NCI-H510A (cell line): ENCODE measurements at places on chromosomes 7 and 10.

DNA sequence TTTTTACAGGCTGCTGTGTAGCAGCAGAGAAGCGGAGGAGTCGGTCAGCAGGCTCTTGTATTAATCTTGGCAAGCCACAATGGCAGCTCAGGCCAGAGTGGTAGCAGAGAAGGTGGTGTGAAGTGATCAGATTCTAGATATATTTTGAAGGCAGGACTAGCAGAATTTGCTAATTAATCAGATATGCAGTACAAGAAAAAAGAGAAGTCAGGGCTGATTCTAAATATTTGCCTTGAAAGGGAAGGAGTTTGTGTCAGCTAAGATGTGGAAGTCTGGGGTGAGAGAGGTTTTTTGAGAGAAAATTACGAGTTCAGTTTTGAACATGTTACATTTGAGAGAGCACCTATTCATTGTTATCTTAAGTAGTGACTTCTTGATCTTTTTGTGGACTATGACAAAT lies 176.3 kb downstream of the WNT2 start:
- no peak for DNase-seq

DNA sequence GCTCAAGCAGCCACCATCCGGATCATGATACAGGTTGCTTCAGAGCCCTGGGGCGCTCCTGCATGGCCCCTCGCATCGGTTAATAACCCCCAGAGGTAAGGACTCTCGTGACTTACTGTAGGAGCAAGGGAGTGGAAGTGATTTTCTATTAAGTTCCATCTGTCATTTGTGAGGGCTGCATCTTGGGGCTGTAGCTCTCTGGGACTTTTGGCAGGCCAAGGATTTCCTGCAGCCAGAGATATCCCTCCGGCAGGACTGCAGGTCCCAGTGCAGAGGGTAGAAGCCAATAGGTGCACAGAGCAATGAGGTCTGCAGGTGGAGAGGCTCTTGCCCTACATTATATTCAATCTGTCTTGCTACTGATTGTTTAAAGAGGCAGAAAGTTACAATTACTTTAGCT lies 356.8 kb upstream of the ADARB2 start:
- DNase-seq: no peak

DNA sequence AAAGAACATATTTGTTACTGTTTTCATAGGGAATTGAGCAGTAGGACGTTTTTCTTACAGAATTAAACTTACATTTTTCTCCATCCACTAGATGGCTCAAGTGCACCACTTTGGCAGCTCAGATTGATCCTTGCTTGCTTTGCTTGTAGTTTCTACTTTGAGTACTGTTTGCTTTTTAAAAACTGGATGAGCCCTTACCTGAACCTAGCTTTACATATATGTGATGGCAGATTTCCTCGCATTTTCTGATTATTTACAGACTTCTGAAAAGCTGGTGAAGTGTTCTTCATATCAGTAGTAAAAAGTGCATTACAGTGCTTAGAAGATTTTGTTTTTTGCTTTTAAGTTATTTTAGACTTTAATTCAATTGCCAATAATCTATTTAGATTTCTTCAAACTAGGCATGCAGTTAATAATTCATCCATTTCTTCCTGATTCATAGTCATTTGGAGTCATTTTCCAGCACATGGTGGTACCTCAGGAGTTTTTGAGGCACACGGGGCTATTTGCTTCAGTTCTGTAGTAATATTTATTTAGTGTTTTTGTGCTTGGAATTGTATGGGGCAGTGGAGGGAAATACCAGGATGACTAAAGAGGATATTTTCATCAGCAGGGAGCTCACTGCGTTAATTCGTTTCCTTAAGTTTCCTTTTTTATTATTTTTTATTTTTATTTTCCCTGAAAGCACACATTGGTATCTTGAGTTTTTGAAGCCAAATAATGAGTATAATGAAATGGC lies 57.3 kb downstream of the MAPK8 start:
- DNase-seq: peak; percentile 17

GRCh38 chr10:90712529-90712928 lies 145.3 kb downstream of the HTR7 start:
- DNase-seq: no peak

DNA sequence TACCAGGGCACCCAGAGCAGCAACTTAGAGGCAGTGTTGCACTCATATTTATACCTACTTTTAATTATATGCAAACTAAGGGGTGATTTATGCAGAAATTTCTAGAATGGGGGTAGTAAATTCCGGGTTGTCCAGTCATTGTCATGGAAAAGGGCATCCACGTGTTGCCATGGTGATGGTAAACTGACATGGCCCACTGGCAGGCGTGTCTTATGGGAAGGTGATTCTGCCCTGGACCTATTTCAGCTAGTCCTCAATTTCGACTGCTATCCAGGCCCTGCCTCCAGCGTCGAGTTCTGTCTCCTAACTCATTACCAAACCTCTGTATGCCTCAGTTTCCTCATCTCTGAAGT lies 12.8 kb downstream of the SNX8 start:
- DNase-seq: no peak

GRCh38 chr7:50479743-50480517 lies 29.8 kb upstream of the FIGNL1 start:
- no peak for DNase-seq

GRCh38 chr10:69962746-69963135 lies 89.9 kb upstream of the MACROH2A2 start:
- no peak for DNase-seq

DNA sequence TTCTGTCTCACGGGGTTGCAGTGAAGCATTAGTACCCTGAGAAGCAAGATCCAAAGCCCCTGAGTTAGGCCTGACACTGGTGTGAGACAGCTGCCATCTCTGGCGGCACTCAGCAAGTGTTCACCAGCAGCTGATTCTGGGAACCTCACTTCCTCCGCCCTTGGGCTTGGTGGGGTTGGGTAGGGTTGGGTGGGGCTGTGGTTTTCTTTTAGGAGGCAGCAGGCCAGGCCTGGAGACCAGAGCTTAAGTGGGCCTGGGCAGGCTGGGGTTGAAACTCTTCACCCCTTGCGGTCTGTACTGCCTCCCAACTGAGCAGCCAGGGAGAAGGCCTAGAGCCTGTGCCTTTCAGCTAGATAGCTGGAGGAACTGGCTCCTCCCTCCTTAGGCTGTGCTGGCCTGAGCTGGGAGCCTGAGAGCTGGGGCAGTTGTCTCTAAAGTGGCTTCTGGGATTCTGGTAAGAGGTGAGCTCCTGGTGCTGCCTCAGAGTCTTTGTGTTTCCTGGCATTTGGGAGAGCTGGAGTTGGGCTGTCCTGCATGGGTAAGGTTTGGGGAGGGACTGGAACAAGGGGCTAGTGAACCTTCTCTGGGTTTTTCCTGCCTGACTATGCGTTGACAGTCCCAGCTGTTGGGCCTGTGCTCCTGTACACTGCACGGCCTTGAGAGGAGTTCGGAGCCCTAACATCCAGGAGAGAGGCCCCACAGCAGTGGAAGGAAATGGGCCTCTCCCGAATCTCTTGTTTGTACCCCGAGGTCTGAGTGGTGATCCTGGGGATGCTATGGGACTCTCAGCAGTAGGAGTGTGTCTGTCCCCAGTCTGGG lies 5.1 kb downstream of the TSPAN14 start:
- DNase-seq: peak; percentile 68

DNA sequence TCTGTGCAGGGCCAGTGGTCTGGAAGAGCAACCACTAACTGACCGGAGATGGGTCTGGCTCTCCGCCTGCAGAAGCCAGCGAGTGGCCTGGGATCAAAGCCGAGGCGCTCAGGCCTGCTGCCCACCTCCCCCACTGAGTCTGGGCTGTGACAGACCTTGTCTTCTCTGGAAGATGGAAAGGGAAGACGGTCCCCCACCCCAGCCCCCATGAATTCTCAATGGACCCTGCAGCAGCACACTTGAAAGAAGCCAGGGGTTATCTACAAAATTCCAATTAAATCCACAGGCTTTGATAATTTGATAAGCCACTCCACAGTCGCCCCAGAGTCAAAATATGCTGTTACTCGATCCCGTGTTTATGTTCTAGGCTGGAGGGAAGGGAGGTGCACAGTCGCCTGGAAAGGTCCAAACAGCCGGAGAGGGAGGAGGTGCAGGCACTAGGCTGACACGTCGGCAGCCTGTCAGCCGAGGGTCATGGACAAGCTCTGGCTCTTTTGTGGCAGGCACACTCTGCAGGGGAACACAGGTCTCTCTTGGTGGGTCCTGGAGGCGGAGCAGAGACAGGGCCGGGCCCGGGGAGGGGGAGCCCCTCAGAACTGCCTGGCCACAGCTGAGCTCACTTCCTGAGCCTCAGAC lies 134.9 kb downstream of the SH3PXD2A start:
- no peak for DNase-seq

- DNase-seq: no peak
These were observed 64.3 kb downstream of the MGMT start for GRCh38 chr10:129531195-129531968.

DNA sequence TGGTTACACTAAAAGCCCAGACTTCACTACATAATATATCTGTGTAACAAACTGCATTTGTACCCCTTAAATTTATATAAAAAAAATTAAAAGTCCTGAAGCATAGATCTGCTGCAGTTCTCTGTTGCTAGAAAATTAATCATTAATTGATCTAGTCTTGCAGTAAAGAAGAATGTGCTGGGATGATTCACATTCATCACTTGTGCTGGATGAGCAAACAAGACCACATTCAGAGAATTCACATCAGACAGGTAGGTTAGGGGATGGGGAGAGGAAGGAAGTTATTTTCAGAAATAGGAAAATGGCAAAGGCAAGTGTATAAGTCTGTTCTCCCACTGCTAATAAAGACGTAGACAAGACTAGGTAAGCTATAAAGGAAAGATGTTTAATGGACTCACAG lies 1019.0 kb downstream of the KCNMA1 start:
- DNase-seq: no peak

DNA sequence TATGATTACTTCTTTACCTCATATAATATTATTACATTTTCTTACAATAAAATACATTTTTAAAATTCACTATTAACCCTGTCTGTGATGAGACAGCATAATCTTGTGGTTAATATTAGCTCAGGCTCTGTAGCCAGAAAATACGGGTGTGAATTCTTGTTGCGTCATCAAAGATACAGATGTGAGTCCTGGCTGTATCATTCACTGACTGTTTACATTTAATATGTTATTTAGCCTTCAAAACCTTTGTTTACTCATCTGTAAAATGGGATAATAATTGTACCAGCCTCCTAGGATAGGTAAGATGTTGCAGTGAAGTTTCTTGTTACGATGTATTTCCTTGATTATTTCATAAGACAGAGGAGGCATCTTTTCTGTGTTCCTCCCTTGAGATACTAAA lies 184.7 kb upstream of the PRPS1L1 start:
- no peak for DNase-seq

DNA sequence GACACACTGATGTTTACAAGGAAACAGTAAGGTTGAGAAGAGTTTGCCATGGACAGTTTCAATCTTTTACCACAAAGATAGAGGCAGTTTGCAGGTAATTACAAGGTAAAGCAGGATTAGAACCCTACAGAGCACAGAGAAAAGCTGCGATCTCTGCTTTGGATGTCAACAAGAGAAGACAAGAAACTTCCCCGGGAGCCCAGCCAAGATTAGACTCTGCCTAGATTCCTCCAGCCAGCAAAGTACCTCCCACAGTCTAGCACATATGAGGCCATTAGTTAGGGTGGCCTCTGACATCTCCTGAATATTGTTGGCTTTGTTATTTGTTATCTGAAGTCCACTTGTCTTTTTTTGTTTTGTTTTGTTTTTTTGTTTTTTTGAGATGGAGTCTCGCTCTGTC lies 178.1 kb downstream of the CALN1 start:
- DNase-seq: no peak

DNA sequence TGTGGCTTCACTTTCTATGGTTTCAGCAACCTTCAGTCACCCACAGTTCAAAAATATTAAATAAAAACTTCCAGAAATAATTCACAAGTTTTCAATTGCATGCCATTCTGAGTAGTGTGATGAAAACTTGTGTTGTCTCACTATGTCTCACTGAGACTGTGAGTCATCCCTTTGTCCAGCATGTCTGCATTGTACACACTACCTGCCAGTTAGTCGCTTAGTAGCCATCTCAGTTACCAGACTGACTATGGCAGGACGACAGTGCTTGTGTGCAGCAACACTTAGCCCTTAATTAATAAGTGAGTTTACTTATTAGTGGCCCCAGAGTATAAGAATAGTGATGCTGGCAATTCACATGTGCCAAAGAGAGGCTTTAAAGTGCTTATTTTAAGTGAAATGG lies 22.5 kb downstream of the CCDC186 start:
- no peak for DNase-seq

GRCh38 chr10:85548034-85548433 lies 818.6 kb downstream of the GRID1 start:
- peak; percentile 48 for DNase-seq

GRCh38 chr7:44621034-44621749 lies 14.8 kb downstream of the OGDH start:
- no peak for DNase-seq

- no peak for DNase-seq
These were observed 22.7 kb upstream of the EMX2 start for GRCh38 chr10:117519879-117520278.

DNA sequence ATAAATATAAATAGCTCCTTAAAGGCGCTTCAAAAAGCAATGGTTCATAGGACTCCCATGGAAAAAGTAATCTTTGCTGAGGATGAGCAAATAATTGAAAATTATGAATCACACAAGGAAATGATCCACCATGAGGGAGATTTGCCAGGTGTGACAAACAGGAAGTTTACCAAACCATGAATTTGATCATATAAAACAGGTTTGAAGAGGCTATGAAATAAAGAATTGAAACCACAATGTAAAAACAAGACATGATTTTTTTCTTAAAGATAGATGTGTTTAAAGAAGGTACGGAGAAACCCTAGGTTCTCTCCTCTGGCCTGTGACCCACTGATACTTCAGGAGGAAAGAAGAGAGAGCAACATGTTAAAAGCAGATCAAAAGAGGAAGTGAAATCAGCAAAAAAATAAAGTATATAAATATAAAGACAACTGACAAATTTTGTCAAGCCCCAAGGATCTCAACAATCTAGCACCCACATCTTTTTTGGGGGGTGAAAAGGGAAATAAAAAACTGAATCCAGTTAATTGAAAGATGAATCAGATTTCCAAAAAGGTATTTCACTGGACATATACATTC lies 111.3 kb upstream of the ASAH2 start:
- DNase-seq: no peak

DNA sequence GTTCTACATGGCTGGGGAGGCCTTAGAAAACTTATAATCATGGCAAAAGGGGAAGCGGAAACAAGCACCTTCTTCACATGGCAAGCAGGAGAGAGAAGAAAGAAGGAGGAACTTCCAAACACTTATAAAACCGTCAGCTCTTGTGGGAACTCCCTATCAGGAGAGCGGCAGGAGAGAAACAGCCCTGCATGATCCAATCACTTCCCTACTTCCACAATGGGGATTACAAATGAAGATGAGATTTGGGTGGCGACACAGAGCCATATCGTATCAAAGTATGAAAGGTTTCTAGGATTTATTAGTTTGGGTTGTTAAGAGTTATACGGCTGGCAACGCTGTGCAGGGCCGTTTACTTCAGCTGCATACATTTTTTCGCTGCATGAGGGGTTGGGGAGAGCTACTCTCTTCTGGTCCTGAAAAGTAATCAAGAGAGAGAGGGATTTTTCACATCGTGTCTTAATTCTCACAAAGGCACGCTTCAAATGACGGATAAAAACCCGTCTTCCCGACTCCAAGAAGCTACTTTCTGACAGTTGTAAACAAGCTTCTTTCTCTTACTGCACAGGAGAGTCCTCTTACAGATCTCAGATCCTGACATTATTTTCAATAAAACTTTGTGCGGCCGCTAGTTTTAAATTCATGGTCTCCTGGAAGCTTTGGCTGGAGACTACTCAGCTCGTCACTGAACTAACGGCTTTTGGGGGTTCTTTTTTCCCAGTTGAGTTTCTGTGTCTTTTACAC lies 751 bp upstream of the GTPBP10 start:
- DNase-seq: no peak
